ENCODE measurements at places on chromosomes 4 and X.

DNA sequence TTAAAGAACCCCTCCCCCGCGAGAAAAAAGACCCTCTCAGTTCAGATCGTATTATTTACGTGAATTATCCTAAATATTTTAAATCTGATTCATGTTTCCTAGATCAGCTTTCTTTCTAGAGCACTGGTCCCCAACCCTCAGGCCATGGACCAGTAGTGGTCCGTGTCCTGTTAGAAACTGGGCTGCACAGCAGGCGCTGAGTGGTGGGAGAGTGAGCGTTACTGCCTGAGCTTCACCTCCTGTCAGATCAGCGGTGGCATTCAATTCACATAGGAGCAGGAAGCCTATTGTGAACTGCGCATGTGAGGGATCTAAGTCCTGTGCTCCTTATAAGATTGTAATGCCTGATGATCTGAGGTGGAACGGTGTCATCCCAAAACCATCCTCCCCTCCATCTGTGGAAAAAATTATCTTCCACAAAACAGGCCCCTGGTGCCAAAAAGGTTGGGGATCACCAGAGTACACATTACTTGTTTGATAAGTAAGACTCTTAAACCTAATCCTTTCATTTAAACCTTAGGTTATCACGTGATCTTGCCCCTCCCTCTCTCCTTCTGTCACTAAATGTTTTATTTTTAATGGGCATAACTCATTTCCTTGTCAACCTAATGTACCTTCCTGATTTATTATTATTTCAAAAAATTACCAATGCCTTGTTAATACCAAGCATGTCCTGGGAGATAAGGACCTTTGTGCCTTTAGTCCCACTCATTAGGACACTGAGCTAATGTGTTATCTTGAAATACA, 442.9 kb downstream of the TLL1 start:
- DNase-seq, result no peak

- DNase-seq, result peak; percentile 82
Observed at GRCh38 chrX:43703211-43703791, 47.2 kb downstream of the MAOA start.

- DNase-seq, result no peak
Observed at GRCh38 chr4:123351713-123352112, 44.9 kb upstream of the SPRY1 start.

DNA sequence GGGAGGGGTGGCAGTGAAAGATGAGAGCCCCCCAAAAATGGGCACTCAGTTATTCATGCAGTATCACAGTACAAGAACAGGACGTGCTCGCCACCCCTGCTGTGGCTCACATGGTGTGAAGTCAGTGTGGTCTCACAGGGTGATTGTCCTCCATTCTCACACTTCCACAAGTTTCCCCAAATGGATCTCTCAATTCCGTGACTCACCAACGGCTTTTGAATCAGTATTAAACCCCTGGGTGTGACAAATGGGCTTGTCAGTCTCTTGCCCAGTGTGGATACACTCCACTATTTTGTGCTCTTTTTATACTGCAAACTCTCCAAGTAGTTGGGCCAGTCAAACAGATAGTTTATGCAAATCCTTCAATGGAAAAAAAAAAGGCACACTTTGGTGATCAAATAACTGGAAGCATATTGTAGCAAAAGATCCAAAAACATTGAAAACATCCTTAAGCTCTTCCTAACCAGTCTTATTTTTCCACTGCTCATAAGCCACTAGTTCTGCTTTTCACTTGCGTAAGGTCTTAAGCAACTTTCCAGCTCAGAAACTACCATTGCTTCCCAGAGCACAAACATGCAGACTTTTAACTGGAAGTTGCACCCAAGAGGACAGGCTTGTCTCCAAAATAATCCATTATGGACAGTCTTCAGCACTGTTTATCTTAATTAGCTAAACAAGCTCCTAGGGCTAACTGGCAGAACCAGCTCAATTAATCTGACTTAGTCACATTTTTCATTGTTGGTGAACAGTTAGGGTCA, 365.7 kb downstream of the PPP3CA start:
- peak; percentile 10 for DNase-seq

DNA sequence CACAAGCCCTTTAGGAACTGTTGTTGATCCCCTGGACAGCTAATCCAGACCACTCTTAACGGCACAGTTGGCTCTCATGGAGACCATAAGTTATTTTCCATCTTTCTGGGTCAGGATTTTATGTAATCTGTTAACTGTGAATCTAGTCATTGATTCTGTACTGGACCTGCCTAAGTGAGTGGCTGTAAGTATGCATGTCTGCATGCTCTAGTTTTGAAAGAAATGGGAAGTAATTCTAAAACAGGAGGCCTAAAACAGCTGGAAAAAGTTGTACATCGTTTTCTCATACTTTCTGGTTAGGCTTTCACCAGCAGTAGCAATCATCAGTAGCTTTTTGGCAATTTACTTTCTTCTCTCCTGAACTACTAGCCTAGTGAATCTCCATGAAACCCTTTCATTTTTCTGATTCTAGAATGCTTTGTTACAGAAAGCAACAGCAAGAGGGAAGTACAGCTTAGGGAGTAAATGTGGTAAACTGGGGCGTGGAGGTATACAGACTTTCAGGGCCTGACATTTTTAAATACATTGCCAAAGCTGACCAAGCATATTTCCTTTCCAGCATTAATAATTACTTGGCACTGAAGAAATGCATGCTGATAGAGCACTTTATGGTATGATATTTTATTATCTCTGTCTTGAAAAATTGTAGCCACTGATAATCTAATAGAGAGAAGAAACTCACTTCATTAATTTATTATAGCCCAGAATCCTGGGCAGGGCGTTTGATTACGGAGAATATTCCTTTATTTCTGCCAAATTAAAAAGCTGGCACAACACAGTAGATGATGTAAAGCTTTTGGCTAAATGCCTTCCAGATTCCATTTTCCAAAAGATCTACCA, 202.7 kb downstream of the BANK1 start:
- DNase-seq, result no peak

GRCh38 chr4:137676357-137676998, 144.2 kb upstream of the PCDH18 start:
- DNase-seq, result no peak

DNA sequence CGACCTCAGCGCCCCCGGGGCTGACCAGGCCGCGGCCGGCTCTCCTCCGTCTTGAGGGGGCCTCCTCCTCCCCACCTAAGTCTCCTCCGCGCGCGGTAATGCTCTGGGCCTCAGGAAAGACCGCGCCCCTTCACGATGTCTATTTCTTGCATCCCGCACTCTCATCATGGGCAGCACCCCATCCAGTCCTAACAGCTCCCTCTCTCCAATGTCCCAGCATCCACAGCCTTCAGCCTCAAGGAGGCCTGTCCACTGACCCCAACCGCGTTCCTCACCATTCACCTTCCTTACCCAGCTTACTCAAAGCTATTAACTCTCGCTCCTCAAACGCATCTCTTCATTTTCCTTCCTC, 77.5 kb downstream of the MAGED4 start:
- no peak for DNase-seq

DNA sequence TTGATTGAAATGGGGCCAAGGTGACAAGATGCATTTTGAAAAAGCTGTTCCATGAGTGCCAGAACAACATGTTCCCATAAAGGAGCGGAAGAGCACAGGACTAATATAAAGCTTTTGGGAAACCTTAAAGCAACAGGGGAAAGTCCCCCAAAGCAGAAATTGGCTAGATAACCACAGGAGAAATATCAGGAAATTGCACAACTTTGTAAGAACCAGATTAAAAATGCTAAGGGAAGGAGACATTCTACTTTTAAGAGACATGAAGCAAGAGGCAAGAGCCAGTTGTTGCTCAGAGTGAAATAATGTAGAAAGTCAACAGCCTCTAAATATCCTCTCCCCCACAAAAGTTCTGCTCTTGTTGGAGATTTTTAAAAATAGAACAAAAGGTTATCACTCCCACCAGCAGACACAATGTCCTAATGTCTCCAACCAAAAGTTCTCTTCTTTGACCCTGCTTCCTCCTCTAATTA, 85.2 kb upstream of the LNX1 start:
- no peak for DNase-seq

- DNase-seq, result peak; percentile 9
Observed at GRCh38 chrX:107629540-107629909, 1.2 kb downstream of the PRPS1 start.

- DNase-seq, result no peak
Observed at GRCh38 chrX:107842715-107843400, 17.2 kb downstream of the MID2 start.

DNA sequence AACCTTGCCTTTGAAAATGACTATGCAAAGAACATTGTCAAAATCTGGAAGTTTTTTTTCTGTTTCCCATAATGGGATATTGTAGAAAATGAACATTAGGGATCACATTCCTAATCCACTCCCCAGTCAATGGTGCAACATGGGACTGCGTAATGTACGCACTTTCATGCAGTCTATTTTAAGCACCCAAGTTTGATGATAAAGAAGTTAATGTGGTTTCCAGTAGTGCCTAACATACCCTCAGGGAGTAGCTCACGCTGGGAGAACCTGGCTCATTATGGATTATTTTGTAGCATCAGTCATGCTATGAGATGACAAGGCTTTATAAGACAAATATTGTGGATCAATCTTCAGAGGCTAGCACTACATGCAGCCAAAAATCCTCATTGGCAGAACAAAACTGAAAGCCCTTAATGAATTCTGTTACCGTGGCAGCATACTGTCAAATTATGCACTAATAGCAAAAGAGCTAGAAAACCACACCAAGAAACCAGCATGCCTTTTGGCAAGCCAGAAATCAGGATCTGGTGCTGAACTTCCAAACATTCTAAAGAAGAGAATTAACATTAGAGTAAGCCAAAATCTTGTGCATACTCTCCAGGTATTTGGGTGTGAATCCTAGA, 1392.8 kb upstream of the TENM3 start:
- DNase-seq, result no peak

GRCh38 chr4:48470137-48470536, 13.0 kb upstream of the SLC10A4 start:
- DNase-seq, result no peak

- no peak for DNase-seq
Observed at GRCh38 chr4:16116019-16116418, 32.2 kb upstream of the PROM1 start.

- DNase-seq, result no peak
Observed at GRCh38 chr4:154506253-154506652, 14.7 kb upstream of the DCHS2 start.

- DNase-seq, result no peak
Observed at GRCh38 chr4:184295206-184295605, 77.5 kb upstream of the ENPP6 start.

- no peak for DNase-seq
Observed at GRCh38 chr4:136343340-136343739, 1189.0 kb downstream of the PCDH18 start.

- no peak for DNase-seq
Observed at GRCh38 chrX:68939868-68940267, 111.0 kb downstream of the EFNB1 start.

- peak; percentile 9 for DNase-seq
Observed at GRCh38 chr4:117084866-117085701, at the start of gene TRAM1L1. TRAM1L1 (minus strand) TSS chr4:117085576; CDS start chr4:117085393, 183 bp downstream.

DNA sequence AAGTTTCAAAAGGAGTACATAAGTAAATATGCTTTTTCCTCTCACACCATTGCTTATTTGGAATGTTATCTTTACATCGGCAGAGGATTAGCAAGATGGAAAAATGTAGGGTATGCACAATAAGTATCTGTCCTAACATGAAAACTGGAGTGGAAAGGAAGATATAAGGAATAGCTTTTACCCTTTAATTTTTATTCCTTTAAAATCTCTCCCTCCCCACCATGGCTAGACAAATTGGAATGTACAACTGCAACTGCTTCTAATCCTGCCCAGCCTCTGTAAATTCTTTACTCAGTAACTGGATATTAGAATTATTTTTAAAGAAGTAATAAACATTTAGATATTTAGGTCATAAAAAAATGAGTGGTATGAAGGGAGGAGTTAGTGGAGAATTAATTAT, 171.5 kb downstream of the PCDH18 start:
- no peak for DNase-seq

DNA sequence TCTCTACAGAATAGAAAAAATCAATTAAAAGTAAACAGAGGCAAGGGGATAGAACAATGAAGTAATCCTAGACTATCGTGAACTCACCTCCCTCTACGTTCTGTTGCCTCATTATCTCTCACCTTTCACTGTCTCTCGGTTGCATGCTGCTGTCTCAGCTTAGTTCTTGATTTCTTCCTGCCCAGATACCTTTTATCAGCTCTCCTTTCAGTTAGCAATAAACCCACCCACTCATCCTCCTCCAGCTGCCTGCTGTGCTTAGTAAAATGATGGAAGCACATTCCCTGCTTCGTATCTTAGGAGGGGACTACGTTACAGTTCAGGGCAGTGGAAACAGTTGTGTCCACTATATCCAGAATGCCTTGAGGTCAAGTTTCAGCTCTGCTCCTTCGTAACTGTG, 1709.5 kb upstream of the AGA start:
- no peak for DNase-seq

GRCh38 chr4:41361794-41362526, 105.2 kb downstream of the UCHL1 start:
- no peak for DNase-seq

- DNase-seq, result no peak
Observed at GRCh38 chr4:182483685-182484084, 240.5 kb downstream of the TENM3 start.

DNA sequence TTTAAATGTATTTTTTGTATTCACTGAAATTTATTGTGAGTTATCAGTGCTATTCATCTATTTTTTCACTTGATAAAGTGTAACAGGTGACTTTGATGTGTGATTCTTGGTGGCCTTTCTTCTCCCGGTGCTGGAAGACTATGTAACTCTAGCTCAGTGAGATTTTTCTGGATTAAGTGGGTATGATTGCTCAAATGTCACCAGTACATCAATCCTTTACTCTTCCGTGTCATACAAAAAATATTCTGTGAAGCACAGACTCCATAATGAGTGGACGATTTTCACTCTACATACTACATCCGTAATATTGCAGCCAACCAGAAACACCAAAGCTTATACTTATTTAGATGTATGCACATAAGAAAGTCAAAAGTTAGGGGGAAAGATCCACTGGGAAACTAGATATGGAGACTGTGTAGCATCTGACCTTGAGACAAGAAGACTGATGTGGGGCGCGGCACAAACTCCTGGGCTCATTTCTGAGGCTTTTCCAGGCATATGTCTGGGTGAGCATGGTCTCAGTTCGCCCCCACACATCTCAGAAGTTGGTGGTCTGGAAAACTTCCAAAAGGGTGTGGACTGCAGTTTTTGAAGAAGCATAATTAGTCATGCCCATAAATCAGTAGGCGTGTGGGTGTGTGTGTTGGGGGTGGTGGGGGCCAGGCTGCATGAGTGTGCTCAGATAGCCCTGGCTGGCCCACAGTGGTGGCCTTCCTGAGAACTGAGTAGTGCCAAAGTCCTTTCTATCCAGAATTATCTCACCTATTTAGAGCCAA, 53.9 kb upstream of the TENM3 start:
- no peak for DNase-seq

GRCh38 chr4:23717528-23718248, 172.2 kb downstream of the PPARGC1A start:
- DNase-seq, result peak; percentile 58

DNA sequence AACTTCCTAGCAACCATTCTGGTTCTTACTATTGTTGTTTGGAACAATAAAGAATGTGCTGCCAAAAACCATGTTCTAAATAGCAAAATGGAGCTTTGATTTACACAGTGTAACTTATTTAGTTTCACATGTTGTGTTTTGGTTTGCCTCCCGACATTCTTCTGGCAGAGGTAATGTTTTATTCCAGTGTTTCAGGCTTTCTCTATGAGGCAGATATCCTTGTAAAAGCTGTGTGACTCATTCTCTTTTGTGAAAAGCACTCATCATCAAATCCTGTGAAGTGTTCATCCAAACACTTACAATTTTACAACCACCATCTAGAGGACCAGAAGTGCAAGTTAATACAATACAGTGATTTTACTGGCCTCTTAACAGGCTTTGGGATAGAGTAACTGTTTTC, 219.0 kb upstream of the GIMD1 start:
- DNase-seq, result no peak

- peak; percentile 71 for DNase-seq
Observed at GRCh38 chr4:89254847-89255246, 52.8 kb downstream of the GPRIN3 start.

All from trophoblast cell (in vitro differentiated cells and primary cell).